CD4-positive, alpha-beta T cell (primary cell): ENCODE measurements at places on chromosomes 2 and 18.

- peak; percentile 22 for DNase-seq
These were observed 7.3 kb downstream of the IL36G start for GRCh38 chr2:112985090-112985489.

DNA sequence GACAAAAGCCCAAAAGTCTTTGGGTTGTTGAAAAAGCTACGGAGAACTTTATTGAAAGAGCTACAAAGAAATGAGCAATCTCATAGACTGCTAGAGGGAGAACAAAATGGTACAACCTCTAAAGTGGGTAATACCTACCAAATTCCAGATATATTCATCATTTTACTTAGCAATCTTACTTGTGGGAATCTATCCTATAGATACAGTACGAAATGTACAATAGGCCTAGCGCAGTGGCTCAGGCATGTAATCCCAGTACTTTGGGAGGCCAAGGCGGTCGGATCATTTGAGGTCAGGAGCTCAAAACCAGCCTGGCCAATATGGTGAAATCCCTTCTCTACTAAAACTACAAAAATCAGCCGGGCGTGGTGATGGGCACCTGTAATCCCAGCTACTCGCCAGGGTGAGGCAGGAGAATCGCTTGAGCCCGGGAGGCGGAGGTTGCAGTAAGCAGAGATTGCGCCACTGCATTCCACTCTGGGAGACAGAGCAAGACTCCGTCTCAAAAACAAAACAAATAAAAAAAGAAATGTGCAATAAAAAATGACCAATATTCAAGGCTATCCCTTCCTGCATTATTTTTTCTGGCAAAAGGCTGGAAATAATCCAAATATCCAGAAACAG is 10.1 kb downstream of the EXOC6B start:
- DNase-seq, result no peak

DNA sequence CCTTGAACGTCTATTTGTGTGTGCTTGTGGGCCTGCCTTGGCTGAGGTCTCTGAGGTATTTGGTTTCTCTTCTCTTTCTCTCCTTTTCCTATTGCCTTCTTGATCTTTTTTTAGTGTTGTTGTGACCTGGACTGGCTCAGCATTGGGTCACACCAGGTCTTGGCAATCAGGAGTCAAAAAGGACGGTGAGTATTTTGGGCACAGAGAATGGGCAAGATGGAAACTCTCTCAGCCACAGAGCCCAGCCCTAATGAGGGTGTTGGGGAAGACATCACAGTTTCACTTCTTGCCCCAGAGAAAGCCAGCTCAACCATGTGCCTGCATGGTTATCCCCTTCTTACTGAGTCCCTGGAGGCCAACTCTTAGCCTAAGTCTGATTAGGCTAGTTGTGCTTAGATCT is 13.7 kb upstream of the INO80C start:
- no peak for DNase-seq

- DNase-seq, result no peak
These were observed 483.4 kb downstream of the RNF144A start for GRCh38 chr2:7400628-7401027.

DNA sequence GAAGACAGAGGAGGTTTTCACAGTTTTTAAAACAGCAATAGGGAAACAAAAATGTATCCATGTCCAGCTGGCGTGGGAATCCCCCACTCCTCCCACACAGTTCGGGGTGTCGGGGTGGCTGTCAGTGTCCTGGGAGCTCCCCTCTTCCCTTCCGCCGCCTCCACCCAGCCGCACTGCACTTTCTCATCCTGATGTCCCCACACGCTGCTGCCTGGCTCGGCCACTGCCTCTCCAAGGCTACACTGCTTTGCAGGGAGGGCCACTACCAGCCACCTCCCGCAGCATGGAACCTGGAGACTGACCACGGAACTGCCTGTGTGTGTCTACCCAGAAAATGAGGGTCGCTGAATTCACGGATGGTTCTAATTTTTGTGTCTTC is 138.7 kb upstream of the CTDP1 start:
- no peak for DNase-seq

- no peak for DNase-seq
These were observed 1.5 kb downstream of the PROM2 start for GRCh38 chr2:95275601-95276243.

DNA sequence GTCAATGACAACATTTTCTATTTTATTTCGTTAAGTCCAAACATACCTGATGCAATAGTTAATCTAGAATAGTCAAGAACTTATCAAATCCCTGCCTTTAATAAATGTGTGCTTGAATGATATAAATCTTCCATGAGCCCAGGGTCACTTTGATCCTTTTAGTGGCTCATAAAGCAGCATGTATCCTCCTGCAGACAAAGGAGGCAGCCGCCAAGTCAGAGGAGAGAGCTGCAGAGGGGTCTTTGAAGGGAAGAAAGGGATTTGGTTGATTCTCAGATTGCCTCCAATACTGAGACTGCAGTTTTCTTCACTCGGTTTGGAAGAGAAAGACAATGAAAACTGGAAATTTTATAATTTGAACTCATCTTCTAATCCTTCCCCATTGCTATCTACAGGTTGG is 378.4 kb upstream of the PIK3C3 start:
- no peak for DNase-seq

DNA sequence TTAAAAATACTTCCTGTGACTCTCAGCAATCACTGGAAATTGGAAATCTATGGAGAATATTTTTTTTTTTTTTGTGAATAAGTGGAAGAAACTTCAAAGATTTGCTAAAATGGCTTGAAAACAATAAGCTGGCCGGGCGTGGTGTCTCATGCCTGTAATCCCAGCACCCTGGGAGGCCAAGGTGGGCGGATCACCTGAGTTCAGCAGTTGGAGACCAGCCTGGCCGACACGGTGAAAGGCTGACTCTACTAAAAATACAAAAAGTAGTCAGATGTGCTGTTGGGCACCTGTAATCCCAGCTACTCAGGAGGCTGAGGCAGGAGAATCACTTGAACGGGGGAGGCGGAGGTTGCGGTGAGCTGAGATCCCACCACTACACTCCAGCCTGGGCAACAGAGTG is 155.5 kb upstream of the CAVIN2 start:
- no peak for DNase-seq

- DNase-seq, result no peak
These were observed 218.6 kb downstream of the KLHL29 start for GRCh38 chr2:23603581-23603980.

DNA sequence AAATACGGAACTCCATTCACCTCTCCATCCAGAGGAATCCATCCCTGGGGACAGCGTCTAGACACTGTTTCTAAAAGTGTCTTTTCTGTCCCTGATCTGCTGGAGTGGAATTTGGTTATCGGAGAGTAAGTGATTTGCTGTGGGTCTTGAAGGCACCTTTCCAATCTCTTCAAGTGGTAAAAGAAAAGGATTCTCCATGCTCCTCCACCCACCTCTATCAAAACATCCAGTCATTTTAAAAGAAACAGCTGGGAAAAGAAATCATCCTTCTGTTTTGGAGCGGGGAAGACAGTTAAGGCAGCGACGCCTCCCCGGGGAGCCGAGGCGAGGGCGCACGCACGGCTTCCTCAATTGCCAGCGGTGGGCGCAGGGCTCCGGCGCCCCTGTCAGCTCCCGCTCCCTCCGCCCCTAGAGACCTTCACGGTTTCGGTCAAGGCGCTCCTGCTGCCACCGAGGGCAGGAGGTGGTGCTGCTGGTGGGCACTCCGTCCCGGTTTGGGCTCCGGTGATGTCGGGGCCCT is 547 bp downstream of the SLC35F5 start:
- no peak for DNase-seq

GRCh38 chr2:154696810-154697417 is 1.6 kb upstream of the KCNJ3 start:
- DNase-seq, result no peak

GRCh38 chr2:204237416-204237815 is 300.9 kb downstream of the ICOS start:
- DNase-seq, result no peak

DNA sequence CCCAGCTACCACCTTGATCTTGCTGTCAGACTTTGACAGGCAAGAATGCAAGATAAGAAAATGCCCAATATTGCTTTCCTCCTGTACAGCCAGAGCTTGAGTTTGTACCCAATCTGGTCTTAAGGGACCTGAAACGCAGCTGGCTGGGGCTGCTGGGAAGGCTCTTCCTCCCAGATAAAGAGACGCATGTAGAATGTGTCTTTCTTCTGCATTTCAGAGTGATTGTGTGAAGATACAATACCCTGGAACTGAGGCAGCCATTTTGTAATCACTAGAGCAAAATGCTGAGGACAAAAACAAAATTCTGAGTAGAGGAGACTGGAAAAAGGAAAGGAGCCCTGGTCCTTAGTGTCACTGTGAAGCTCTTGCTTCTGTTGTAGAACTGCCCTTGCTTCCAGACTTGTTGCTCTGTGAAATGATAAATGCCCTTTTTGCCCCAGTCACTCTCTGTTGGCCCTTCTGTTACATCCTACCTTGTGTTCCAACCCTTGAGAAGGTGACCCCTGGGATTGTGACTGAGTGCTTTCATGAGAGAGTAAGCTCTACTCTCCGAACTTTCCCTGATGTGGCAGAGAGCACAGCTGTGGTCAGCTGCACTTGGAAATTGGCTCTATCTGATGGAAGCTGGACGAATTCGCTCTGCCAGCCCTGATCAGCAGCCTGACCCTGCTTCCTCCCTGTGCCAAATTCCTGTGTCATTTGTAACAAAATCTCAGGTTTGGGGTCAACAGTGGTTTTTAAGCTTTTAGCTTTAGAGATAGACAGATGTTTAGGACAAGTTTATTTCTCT is 137.4 kb upstream of the RBMS1 start:
- DNase-seq, result no peak

DNA sequence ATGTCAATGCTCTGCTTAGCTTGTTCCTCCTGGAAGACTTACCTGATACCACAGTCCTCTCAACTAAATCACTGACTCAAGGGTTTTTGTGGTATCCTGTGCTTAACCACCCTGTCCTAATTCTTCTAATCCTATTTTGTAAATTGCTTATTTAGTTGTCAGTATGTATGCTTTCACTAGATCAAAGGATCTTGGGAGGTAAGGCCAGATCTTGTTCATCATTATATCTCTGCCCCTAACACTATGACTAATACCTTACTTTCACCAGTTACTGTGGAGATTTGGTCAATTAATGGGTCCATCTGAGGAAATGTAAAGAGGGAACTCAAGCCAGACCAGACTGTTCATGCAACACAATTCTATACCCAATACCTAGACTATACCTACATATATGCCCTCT is 203.2 kb downstream of the GULP1 start:
- no peak for DNase-seq

- DNase-seq, result no peak
These were observed 5.7 kb downstream of the MCFD2 start for GRCh38 chr2:46909771-46910419.

DNA sequence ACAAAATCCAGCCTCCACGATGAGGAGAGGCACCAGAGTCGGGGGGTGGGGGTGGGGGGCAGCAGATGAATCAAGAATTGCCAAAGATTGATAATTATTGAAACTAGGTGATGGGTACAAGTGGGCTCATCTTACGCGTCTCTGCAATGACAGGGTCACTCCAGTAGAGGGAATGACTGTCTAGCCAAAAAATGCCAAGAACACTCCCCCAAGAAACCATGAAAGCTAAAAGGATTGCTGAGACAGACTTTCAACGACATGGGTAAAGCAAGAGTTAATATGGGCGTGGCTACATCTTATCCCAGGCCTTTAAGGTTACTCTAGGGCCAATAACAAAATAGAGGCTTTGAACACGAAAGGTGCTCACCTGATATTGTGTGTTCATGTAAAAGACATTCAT is 86.5 kb downstream of the STK39 start:
- peak; percentile 36 for DNase-seq

- DNase-seq, result no peak
These were observed 1.1 kb downstream of the SERPINB2 start for GRCh38 chr18:63888470-63889190.

DNA sequence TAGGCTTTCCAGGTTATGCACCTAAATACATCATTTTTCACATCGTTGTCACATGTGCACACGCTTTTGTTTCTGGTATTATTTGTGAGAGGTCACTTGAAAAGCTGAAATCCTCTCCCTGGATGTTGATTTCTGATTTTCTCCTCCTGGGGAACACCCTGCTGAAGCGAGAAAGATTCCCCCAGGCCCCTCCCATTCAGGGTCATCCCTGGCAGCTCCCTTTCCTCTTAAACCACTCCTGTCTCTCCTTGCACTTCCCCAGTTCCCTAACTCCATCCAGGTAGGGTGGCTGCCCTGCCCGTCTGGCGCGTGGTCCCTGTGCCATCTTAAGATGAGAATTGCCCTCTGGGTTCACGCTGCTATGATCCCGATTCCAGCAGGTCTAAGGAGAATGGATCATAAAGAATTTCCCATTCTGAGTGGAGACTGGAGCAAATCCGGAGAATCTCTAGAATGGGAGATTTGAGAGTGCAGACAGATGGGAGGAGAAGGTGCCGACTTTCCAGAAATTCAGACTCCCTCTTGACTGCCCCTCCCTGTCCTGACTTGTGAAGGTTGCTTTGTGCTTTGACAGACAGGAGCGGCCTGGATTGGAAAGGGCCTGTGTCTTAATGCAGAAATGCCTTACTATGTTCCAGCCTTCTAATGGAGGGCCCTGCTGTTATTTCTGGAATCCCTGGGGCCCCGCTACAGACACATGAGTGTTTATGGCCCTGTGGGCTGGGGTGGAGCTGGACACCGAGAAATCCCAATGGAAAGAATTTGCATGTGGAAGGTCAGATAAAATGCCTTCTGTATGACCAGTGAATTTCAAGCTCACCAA is 1.3 kb upstream of the YWHAQ start:
- no peak for DNase-seq

GRCh38 chr2:31735716-31736115 is 155.0 kb upstream of the SRD5A2 start:
- DNase-seq, result no peak

DNA sequence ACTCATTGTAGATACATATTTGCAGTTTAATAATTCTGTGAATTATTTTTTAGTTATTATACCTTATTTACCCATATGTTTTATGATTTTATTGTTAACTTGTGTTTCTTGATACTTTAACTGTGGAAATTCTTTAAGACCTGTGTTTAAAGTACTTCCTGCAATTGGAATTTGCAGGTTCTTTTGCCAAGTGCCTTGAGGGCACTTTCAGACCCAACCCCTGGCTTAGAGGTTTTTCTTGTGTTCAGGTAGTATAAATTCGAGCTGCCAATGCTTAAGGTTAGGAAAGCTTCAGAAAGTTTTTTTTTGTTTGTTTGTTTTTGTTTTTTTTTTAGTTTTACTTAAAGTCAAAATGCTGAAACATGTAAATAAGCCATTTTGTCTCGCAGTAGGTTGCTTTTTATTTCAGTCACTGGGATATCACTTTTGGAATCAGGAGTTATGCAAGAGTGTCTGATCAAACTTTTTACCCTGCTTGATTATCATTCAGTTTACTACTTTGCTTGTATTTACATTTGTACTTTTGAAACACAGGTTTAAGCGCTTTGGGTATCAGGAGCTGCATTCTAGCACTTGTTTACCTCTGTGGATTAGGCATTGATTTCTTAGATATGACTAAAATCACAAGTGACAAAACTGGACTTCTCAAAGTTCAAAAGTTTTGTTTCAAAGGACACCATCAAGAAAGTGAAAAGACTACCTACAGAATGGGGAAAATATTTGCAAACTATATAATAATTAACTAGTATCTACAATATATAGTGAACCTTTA is 31.8 kb downstream of the TDRD15 start:
- DNase-seq, result no peak

- no peak for DNase-seq
These were observed 404.7 kb upstream of the CDH2 start for GRCh38 chr18:28581521-28582071.
